Activated effector memory CD4-positive, alpha-beta T cell treated with anti-CD3 and anti-CD28 coated beads, Interleukin-2, amount 50 U/mL, for 16 hours (primary cell): ENCODE measurements at places on chromosomes 5 and 9.

DNA sequence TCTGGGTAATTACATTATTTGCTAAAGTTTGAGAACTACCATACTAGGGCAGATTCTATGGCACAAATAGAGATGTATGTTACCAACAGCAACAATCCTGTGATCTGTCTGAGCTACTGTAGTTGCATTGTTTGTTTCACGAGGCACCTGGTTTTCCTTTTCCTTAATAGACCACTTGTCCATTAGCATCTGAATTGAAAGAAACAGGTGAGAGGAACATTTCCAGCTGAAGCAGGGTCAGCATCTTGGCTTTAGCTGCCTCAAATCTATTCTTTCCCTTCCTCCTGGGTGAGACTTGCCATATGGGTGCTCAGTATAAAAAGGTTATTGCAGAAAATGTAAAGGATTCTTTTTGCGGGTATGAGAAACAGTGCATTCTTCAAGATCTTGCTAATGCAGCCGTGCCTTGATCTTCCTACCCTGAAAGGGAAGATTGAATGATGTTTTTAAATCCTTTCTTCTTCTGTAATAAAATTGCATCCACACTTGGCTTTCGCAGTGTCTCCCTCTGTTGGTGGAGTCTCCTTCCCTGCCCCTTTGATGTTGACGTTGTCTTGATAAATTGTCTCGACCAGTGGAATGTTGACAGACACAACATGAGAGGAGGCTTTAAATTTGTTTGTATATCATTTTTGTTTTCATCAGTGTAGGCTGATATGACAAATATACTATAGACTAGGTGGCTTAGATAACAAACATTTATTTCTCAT is 118.0 kb upstream of the BRINP1 start:
- no peak for DNase-seq

GRCh38 chr5:38806775-38807258 is 39.0 kb upstream of the OSMR start:
- no peak for DNase-seq

- DNase-seq: peak; percentile 83
Observed at GRCh38 chr5:177133853-177134696, 502 bp downstream of the NSD1 start.

DNA sequence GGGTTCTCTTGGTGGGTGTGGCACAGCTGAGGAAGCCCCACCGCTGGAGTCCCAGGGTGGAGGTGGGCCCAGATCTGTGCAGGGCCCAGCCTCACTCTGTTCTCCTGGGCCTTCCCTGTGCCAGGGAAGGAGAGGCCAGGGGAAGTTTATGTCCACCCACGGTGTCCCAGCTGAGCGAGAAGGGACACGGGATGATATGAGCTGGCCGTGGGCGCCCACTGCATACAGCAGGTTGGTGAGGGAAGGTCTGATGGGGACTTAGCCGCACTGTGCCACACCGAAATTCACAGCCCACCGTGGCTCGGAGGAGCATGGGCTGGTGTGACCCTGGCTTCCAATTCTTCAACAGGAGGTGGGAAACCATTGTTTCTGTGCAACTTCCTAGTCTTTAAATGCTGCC is 33.9 kb downstream of the UNC5A start:
- no peak for DNase-seq

GRCh38 chr5:90739567-90739966 is 181.0 kb downstream of the ADGRV1 start:
- no peak for DNase-seq

- DNase-seq: no peak
Observed at GRCh38 chr5:10406651-10407050, 35.0 kb upstream of the ROPN1L start.

DNA sequence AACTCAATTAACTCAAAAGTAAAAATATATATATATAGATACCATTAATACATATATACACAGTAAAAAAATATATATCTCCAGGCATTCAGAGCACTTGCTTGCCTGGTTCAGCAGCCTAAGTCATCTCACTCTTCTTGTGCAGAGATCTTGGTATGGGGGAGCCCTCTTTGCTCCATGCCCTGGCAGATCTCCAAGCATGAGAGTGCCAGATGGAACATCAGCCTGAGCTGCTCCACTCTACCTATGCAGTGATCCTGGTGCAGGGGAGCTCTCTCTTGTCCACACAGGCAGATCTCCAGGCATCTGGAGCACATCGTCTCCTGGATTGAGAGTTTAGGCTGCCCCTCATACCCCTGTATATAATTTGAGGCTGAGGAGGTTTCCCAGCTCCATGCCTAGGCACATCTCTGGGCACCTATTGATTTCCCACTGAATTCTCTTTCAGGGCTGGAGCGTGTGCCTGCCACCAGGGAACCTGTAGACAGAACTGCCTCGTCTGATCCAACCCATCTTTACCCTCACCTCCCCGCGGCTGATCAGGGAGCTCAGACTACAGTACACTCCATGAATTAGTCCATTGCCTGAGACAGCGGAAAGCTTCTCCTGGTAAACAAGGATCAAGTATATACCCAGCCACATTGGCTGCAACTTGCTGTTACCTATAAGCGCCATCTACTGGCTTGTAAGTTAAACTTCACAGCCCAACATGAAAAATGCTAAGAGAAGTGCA is 342.4 kb upstream of the GRIA1 start:
- DNase-seq: no peak

DNA sequence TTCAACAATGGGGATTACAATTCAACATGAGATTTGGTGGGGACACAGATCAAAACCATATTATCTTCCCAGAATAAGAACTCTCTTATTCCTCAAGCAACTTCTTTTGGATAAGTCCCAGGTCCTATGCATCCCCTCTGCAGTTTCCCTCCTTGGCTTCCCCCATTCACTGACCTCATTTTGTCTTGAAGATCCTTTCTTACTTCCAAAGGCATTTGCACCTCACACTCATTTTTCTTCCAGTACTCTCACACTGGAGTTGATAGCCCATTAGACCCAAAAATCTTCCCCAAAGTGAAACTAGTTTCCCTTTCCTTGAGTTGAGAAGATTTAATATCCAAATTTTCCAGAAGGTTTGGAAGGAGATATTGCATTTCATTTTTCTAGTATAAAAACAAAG is 178.0 kb upstream of the DAPK1 start:
- no peak for DNase-seq

DNA sequence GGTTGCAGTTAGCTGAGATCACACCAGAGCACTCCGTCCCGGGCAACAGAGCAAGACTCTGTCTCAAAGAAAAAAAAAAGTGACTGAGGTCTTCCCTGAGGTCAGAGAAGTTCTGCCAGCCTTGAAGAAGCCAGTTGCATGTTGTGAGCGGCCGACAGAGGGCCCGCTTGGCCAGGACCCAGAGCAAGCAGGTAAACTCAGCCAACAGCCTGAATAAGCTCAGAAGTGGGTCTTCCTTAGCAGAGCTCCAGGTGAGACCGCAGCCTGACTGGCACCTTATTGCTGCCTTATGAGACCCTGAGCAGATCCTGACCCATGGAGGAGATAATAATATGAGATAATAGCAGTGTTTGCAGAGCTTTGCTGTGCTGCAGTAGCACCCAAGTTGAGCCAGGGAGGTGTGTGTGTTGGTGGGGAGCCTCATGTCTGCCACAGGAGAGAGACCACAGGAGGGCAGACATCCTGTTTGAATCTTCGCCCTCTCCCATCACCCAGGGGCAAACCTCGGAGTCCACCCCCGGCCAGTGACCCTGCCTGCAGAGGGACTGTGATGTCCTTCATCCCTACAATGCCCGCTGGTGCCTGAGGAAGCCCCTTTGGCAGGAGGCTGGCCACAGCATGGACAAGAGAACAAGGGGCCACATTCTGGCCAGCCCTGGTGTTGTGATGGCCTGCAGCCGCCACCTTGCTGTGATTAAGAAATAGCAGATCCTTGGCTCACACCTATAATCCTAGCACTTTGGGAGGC is 10.8 kb upstream of the BARX1 start:
- DNase-seq: peak; percentile 50

DNA sequence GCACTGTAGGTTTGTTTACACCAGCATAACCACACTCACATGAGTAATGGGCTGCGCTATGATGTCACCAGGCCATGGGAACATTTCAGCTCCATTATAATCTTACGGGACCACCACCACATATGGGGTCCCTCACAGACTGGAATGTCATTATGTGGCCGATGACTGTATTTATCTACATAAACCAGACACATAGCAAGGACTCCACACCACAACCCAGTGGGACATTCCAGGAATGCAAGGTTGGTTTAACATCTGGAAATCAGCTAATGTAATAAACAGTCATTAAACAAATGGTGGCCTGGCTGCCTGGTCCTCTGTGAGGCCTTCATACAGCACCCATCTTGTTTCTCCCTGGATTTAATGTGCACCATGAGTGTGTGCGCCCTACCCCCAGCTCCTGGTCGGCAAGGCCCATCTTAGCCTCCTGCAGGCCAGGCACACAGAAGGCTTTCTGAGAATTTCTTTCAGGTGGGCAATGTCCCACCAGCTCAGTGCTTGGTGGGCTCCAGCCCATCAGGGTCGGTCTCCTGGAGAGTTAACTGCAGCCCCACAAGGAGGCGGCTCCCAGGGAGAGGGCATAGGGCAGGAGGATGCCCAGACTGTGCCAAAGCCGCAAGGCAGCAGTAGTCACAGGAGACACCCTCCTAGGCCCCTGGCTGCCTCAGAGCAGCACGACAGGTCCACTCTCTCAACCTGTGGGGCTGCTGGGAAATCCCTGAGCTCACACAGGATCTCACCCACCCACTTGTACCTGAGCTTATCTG is 35.9 kb upstream of the SARDH start:
- DNase-seq: no peak

- DNase-seq: no peak
Observed at GRCh38 chr5:57754616-57755015, 272.0 kb upstream of the ACTBL2 start.

DNA sequence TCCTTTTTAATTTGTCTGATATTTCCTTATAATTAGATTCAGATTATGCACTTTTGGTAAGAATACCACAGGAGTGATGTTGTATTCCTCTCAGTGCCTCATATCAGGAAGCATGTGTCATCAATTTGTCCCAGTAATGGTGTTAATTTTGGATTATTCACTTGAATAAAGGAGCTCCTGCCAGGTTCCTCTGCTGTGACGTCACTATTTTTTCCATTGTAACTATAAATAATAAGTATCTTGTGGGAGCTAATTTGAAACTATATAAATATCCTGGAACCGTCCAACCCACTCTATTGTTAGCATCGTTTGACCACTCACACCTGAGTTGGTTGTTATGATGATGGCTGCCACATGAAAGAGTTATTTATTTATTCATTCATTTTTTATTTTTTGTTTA is 107.9 kb downstream of the INVS start:
- DNase-seq: no peak

- no peak for DNase-seq
Observed at GRCh38 chr9:22590336-22591033, 143.9 kb downstream of the DMRTA1 start.

GRCh38 chr5:148855249-148856008 is 29.0 kb downstream of the ADRB2 start:
- DNase-seq: no peak

DNA sequence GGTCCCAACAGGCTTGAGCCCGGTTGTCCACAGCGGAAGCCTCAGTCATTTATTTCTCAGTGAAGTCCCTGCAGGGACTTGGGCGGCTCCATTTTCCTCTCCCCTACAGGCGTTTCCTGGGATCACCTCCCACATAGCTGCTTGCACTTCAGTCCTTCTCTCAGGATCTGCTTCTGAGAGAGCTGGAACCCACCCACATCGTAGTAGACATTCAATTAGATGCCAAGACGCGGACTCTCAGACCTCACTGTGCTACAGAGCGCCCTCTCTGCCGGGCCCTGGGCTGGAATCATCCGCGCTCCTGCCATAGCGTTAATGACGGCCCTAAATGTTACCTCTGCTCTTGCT is 54.0 kb upstream of the ROR2 start:
- no peak for DNase-seq

DNA sequence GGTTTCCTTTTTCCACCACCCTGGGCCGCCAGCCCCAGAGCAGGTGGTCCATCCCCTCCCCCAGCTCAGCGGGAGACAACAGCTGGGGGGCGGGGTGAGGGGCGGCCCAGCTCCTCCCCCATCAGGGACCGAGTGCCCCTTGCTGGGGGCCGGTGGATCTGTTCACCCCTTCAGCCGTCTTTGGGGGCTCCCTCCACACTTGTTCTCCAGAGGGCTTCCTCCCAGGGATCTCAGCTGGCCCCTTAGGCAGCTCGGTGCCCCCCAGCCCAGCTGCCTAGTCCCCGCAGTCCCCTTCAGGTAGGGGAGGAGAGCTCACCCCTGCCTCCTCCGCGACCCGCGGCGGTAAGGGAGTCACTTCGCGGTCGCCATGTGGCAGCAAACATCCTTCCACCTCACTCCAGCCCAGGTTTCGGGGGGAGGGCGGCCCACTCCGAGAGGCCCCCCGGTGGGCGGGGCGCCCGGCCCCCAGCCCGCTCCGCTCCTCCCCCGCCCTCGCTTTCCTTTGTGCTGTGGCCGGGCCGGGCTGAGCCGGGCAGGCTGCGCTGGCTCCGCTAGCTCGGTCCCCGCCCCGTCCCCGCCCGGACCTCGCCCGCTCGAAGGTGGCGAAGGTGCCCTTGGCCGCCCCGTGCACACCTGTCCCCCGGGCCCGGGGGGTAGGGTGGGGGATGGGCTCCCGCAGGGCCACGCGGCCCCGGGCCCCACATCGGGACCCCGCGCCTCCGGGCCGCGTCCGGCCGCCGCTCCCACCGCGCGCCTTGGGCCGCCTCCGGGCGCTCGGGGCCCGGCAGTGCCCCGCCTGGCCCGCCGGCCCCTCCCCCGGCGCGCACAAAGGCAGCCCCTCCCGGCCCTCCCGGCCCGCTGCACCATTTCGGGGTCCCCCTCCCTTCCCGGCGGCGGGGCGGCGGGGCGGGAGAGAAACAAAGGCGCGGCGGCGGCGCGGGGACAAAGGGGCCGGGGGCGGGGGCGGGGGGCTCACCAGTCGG is 683 bp downstream of the DBN1 start:
- DNase-seq: peak; percentile 77

- DNase-seq: no peak
Observed at GRCh38 chr5:160108124-160108523, 11.1 kb downstream of the PWWP2A start.

GRCh38 chr9:227860-228259 is 13.2 kb downstream of the DOCK8 start:
- no peak for DNase-seq

DNA sequence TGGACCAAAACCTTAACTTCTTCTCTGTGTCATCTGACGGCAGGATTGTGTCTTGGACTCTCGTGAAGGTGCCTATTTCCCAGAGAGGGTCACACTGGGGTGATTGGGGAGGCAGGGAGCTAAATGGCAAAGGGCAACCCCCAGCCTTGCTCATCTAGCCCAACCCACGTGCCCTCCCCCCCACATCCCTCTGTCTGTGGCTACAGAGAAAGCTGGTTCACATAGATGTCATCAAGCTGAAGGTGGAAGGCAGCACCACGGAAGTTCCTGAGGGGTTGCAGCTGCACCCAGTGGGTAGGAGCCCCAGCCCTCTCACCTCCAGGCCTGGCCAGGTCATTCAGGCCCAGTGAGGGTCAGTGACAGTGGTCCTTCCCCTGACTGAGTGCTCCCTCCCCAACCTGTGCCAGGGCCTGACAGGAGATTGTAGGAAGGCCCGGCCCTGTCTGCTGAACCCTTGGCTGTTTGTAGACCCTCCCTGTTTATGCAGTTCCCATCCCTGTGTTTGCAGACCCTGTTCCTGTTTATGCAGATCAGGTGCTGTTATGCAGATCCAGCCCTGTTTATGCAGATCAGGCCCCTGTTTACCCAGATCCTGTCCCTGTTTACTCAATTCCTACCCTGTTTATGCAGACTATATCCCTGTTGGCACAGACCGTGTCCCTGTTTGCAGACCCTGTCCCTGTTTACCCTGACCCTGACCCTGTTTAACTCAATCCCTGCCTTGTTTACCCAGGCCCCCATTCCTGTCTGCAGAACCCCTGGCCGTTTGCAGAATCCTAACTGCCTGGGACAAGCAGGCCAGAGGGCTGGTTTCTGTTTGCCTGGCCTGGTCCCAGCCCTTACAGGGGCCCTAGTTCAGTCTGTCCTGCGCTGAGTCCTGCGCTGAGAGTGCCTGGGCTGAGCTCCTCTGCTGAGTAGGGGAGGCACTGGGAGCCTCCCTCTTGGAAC is 10.4 kb downstream of the ENHO start:
- DNase-seq: peak; percentile 50
